ENCODE measurements at places on chromosomes 6 and 20.
A peak's percentile ranks its signal among the peaks of the same experiment; 100 is the strongest.

DNA sequence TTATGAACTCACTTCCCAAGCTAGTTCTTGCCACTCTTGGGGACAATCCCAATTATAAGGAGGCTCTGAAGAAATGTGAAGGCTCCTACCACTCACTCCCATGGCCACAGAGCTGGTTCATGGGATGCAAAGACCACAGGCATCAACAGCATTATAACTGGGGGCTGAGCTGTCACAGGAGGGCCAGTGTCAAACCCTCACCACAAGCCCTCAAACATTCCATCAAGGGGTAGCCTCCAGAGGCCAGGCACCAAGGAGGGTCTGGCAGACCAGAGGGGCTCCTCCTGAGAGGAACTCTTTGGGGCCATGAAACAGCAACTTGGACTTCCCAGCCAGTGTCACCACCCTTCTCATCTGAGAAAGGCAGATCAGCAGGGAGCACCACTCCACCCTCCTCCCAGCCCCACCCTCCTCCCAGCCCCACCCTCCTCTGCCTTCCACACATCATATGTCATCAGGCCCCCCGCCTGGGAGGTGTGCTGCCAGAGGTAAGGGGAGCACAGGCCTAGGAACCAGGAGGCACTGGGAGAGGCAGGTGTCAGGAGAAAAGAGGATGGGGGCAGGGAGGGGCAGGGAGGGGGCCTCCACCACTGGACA lies 1.2 kb upstream of the TSPO2 start:
- no peak for DNase-seq

- peak; percentile 95 for DNase-seq
Measured at GRCh38 chr6:82144007-82144851, 103.3 kb downstream of the IBTK start.

DNA sequence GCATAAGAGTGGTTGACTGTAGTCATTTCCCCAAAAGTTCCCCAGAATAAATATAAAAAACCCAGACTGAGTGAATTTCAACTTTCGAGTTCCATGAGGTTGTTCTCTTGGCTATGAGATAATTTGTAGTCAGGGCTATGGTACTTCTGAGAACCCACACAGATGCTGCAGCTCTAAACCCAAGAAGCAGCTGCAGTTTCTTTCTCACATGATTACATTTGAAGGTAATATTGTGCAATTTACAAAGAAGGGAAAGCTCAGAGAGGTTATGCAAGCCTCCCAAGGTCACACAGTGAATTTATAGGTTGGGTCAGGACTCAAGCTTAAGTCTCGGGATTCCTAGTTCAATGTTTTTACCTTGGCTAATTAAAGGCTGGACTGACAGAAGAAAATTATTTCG lies 29.7 kb upstream of the CD93 start:
- no peak for DNase-seq

- DNase-seq: no peak
Measured at GRCh38 chr20:2300420-2300819, 4.6 kb downstream of the TGM3 start.

GRCh38 chr6:66568271-66568670 lies 861.2 kb upstream of the EYS start:
- DNase-seq: no peak
